GM10248 (cell line): ENCODE measurements at places on chromosomes 12 and 14.

DNA sequence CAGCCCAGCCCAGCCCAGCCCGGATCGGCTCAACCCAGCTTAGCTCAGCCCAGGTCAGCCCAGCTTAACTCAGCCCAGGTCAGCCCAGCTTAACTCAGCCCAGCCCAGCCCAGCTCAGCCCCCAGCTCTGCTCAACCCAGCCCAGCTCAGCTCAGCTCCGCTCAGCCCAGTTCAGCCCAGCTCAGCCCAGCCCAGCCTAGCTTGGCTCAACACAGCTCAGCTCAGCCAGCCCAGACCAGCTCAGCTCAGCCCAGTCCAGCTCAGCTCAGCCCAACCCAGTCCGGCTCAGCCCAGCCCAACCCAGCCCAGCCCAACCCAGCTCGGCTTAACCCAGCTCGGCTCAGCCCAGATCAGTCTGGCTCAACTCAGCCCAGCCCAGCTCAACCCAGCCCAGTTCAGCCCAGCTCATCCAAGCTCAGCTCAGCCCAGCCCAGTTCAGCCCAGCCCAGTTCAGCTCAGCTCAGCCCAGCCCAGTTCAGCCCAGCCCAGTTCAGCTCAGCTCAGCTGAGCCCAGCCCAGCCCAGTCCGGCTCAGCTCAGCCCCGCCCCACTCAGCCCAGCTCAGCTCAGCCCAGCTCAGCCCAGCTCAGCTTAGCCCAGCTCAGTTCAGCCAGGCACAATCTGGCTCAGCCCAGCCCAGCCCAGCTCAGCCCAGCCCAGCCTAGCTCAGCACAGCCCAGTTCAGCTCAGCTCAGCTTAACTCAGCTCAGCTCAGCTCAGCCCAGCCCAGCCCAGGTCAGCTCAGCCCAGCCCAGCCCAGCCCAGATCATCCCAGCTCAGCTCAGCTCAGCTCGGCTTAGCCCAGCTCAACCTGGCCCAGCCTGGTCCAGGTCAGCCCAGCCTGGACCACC lies 331.7 kb downstream of the TMEM121 start:
- DNase-seq, result no peak

DNA sequence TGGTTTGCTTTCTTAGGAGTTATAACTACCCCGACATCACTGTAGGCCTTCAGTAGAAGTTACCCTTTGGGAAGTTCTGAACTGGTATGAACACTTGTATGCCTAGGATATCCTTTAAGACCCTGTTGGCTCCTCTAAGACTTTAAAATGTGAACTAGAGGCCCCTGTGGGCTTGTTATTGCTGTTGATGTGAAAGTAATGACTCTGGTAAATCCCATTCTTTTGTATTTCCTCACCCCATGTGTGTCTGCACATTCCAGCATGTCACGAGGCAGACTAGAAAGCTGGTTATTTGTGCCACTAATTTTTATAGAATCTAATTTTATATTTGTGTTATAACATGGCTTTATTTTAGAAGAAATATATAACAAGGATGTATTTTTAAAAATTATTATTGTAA lies 48.9 kb downstream of the SERPINA10 start:
- no peak for DNase-seq

DNA sequence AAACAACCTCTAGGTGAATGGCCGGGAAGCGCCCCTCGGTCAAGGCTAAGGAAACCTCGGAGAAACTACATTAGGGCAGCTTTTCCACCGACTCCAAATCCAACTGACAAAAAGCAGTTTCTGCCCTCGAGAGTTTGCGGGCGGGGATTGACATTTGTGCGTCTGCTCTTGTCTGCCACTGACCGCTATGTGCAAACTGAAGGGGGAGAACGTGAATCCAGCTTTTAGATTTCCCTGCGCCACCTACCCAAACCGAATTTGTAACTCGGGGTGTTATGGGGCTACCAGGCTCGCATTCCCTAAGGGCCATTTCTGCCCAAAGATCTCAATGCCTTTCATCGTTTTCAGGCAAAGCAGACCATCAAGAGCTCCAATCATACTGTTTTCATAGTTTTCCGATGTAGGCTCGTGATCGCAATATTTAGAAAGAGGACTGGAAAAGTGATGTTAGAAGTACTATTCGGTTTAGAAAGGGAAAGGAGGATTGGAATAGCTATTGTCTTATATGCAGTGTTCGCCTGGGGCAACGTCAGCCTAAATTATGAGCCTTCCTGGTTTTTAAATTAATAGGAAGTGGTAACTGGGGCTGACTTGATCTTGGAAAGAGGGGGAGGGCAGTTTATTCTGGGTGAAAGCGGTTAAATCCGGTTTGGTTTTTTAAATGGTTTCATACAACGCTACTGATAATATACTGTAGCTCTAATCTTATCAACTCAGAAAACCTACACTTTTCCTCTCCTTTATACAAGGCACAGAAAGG lies 45.4 kb downstream of the BCAT1 start:
- DNase-seq, result peak; percentile 18

- no peak for DNase-seq
These were observed 268.1 kb downstream of the CACNA1C start for GRCh38 chr12:2320841-2321240.

DNA sequence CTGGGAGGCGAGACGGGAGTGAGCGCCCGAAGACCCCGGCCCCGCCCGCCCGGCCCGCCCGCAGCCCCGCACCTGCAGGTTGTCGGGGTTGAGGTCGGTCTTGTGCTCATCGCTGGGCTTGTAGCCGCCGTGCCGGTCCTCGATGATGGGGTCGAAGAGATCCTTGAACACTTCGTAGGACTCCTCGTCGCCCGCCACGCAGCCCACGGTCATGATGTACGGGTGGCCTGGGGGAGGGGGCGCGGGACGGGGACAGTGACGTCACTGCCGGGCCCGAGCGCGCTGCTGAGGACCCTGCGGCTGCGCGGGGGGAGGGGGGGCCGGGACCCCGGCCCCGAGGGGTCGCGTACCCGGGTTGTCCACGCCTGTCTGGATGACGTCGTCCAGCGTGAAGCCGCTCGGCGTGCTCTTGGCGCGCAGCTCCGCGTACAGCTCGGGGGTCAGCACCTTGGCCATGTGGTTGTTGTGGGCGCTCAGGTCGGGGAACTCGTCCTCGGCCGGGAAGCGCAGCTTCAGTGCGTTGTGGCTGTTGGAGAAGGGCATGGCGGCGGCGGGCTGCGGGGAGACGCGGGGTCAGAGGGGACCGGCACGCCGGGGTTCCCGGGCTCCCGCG lies 573 bp downstream of the CKB start:
- DNase-seq, result no peak

DNA sequence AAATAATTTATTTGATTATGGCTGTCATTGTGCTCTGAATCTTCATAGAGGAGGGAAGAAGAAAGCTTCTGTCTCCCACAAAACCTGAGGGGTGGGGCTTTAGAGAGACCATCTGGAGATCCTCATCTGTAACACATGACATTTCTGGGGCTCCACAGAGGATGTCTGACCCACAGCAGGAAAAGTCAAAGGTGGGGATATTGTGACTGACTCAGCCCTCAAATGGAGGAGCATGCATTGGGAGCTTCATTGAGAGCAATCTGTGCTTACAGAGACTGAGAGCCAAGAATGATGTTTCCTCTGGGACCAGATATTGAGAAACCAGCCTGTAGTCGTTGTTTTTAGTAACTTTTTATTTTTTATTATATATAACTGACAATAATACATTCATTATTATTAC lies 158.7 kb downstream of the SYT1 start:
- DNase-seq, result no peak

DNA sequence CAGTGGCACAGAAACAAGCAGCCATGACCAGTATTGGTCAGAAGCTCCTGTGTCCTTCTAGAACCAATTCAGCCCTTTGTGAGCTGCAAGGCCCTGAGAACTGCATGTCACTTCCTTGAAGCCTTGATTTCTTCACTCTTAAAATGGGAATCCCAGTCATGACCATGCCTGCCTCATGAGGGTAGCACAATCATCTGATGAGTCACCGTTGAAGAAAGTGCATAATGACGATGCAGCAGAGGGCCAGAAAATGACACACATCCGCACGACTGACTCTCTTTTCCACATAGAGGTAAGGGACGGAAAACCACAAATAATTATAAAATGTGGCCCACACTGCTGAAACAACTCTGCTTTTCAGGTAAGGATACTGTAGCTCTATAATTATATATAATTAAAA lies 777.4 kb downstream of the BCL11B start:
- DNase-seq, result no peak

DNA sequence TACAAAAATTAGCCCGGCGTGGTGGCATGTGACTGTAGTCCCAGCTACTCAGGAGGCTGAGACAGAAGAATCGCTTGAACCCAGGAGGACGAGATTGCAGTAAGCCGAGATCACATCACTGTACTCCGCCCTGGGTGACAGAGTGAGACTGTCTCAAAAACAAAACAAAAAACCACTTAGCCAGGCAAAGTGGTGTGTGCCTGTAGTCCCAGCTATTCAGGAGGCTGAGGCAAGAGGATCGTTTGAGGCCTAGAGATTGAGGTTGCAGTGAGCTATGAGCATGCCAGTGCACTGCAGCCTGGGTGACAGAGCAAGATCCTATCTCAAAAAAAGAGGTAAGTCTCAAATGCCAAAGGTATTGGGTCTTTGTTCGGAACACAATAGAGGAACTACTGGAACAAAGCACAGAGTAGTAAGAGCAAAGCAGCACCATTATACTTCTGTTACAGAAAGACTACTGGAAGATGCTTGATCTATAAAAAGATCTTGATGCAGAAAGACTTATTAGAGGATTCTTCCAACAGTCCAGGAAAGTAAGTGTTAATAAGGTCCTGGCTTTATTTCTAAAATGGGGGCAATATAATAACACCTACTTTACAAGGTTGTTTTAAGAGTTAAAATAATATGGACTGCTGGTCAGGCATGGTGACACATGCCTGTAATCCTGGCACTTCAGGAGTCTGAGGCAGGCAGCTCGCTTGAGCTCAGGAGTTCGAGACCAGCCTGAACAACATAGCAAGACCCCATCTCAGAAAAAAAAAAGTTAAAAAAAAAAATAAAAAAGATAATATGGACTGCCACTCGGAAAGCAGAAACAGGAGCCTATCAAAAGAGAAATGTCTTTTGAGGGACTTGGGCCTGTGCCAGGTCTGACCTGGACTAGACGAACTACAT lies 29.9 kb downstream of the BTBD7 start:
- no peak for DNase-seq

- DNase-seq, result no peak
These were observed 2.8 kb downstream of the ZFP36L1 start for GRCh38 chr14:68789821-68790643.

GRCh38 chr12:31217356-31218130 lies 108.4 kb downstream of the SINHCAF start:
- DNase-seq, result no peak

DNA sequence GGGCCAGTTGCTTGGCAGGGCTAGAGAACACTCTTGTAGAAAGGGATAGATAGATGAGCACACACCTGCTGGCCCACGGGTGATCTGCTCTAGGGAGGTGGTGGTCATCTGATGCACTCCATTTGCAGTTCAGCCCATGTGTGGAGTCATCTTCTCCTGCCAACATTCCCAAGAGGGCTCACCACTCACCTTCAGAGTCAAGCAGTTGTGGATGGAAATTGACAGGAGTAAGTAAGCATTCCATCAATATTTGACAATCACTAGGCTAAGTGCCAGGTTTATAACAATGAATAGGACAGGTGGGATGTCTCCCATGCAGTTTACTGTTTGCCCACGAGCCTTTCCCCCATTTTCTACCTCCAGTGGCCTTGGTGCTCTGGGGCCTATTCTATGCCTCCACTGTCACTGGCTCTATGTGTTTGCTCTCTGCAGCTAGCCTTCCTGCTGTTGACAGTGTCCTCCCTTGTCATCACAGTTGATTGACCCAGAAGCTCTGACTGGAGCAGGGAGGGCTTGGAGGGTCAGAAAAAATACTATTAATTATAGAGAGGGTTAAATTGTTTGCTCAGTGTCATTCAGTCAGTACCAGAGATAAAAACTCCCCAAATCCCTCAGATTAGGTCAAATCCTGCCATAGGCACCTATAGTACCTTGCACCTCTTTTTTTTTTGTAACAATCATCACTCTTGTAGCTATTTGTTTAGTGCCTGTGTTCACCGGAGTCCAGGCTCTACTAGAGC lies 134.6 kb upstream of the PZP start:
- no peak for DNase-seq

DNA sequence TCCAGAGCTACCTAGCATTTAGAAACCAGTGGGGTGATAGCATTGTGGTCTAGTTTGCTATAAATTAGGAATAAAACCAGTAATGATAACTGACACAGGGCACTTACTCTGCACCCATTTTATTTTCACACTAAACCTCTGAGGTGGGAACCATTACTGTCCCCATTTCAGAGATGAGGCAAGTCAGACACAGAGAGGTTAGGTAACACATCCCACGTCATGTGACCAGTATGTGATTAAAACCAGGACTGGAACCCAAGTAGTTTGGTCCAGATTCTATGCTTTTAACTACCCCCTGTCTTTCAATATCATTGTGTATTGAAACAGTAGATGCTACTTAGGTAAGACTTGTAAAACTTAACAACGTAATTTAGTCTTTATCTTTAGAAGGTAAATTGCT lies 110.2 kb downstream of the PLXNC1 start:
- DNase-seq, result no peak

- peak; percentile 81 for DNase-seq
These were observed 694 bp downstream of the TMBIM6 start for GRCh38 chr12:49741882-49742620.

DNA sequence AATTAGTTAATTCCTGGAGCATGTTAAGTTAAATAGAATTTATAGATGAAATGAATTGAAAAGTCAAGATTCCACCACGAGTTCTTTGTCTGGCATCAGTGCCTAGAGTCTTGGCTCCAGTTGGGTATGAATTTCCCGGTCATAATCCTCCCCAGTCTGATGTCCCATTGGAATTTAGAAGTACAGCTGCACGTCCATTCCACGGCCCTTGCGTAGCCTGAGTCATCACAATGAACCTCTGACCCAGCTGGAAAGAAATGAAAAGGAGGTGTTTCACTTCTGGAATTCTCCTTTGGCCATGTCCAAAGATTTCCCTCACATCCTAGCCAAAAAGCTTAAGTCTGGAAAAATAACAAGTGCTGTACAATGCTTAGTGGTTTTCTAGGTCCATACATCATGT lies 122.7 kb downstream of the KICS2 start:
- DNase-seq, result no peak
